8988T (cell line): ENCODE measurements at places on chromosomes 6 and 20.
A peak's percentile ranks its signal among the peaks of the same experiment; 100 is the strongest.

DNA sequence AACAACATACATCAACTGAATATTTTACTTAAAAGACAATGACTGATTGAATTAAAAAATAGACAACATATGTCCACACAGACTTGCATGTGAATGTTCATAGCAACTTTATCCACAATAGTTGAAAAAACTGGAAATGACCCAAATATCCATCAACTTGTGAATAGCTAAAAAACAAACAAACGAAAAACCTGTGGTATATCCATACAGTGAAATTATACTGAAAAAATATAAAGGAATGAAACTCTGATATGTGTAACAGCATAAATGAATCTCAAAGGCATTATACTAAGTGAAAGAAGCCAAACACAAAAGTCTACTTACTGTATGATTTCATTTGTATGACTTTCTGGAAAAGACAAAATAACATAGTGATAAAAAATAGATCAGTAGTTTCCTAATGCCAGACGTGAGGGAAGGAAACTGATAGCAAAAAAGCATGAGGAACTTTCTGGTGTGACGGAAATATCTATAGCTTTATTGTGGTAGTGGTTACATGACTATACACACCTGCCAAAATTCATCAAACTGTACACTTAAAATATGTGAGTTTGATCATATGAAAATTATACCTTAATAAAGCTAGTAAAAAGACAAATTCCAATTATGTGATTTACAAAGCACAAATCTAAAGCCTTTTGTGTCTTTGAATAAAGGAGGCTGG, 123.2 kb downstream of the BACH2 start:
- no peak for DNase-seq

- no peak for DNase-seq
These were observed 98.4 kb downstream of the ESR1 start for GRCh38 chr6:151905854-151906253.

DNA sequence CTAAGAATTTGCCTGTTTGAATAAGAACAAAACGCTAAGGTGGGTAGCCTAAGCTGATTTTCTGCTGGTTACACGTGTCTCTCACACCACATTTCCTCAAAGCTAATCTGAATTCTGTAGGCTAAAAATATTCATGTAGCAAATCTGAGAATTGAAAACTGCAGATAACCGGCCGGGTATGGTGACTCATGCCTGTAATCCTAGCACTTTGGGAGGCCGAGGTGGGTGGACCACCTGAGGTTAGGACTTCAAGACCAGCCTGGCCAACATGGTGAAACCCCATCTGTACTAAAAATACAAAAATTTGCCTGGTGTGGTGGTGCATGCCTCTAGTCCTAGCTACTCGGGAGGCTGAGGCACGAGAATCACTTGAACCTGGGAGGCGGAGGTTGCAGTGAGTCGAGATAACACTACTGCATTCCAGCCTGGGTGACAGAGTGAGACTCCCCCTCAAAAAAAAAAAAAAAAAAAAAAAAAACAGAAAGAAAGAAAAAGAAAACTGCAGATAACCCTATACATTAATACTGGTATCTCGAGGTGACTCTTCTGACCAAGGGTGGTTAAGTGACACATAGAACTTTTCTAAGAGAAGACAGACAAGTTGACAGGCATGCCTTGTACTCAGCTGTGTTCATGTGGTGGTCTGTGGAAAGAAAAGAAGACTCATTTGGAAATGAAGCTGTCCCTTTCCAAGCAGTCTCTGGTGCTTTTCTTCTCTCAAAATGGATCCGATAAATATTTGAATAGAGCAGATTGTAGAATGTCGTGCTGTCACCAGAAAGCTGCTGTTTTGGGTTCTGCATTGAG, 24.7 kb upstream of the ASXL1 start:
- DNase-seq: no peak

GRCh38 chr20:12252793-12253192, 335.1 kb downstream of the BTBD3 start:
- DNase-seq: no peak

- no peak for DNase-seq
These were observed 77.7 kb downstream of the GRM1 start for GRCh38 chr6:146106532-146106931.

DNA sequence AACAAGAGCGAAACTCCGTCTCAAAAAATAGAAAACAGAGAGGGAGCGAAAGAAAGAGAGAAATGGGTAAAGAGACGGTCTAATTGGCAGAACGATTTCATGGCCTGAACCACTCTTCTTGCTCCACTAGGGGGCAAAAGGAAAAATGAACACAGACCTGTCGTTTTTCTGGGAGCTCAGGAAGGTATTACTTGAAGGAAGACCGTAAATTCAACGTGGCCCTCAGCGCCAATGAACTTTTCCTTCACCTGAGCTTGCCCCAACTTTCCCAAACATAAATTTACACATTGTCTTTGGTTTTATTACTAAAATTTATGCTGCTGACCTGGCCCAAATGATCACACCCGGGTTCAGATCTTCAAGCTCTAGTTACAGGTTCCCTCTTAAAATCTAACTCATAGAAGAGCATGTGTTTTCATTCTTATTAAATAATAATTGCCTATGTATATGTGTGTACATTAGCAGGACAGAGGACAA, 67.3 kb downstream of the ATP9A start:
- DNase-seq: peak; percentile 64

GRCh38 chr6:82205930-82206392, 41.6 kb downstream of the IBTK start:
- no peak for DNase-seq

DNA sequence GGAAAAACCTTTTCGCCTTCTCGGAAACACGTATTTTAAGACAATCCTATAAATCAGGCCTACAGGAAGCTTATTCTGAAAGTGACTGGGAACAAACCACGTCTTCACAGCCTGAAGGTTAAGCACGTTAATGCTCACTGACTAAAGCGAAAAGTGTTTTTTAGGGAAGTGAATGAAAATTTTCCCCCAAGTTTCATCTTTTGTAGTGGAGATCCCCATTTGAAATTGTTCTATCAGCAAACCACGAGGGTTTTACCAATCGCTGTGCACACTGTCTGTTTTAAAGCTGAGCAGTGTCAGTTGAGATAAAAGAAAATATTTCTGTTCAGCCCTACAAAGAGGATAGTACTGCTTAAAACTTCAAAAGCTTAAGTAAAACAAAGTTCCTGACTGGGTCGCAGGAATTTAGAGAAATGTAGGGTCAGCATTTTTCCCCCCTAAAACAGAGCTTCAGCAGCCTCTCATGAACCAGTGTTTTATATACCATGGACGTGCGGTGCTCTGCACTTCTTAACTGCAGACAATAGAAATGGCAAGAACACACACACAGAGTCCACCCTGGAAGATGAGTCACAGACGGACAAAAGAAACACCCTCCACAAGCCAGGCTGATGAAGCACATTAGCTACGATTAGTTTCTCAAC, 34.9 kb downstream of the SLC22A23 start:
- no peak for DNase-seq

DNA sequence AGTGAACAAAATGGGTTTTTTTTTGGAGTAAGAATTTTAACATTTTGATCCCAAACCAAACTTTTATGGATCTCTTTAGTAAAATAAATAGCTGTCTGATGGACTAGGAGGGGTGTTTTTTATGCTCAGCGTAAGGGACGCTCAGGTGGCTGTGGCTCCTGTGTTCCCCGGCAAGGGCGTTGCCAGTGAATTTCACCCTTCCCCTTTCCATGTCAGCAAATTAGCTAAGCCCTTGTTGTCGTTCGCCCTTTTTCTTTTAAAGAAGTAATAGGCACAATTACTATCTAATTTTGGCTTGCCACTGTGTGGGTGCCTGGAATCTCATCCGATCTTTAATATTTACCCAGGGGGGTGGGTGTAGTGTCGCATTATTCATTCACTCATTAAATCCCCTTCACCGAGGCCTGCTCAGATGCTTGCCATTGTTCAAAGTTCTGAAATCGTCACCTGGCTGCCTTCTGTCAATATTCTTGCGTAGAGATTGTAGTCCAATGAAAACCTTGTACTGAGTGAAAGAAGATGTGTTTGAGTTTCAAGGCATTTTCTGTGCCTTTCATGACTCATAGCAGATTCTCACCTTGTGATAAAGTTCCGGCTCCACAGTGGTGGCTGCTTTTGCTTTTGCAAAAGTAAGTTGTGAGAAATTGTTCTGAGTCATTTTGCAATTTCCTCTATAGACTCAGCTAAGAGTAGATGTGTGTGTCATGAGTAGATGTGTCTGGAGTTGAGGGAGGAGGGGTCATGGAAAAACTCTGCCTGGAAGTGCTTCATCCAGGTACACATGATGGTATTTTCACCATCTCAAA, 40.0 kb upstream of the CLDN20 start:
- DNase-seq: peak; percentile 42

DNA sequence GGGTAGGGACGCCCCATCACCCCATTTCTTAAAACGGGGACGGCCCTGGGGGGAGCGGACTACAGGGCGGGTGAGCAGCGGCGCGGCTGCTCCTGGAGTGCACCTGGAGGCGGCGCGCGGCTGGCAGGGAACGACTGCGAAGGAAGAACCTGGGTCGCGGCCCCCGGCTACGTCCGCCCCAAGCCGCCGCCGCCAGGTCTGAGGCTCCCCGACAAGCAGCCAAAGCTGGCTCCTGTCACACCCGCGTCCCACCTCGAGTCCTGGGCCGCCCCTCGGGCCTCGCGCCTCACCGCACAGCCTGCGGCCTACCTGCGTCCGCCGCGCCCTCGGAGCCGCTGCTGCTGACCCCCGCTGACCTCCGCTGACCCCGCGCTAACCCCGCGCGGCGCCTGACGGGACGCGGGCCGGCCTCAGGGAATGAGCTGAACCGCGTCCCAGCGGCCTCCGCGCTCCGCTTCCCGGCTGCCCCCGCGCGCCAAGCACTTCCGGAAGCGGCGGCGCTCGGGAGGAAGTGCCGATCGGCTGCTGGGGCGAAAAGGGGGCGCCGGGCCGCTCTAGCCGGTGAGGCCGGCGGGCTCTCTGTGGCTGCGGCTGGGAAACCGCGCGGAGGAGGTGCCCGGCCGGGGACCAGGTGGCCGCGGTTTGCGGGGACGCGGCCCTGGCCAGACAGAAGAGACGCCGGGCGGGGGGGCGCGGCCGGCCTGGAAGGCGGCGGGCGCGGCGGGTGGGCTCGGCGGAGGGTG, at the start of the genes ARFRP1 and ZGPAT:
TSS of gene ARFRP1 (minus strand) at position 419 of the 743 bp plus-strand sequence. CDS start 885 bp downstream, outside the sequence.
TSS of gene ZGPAT (plus strand) at position 482 of the 743 bp plus-strand sequence. CDS start 542 bp downstream, outside the sequence.
- DNase-seq: peak; percentile 94

DNA sequence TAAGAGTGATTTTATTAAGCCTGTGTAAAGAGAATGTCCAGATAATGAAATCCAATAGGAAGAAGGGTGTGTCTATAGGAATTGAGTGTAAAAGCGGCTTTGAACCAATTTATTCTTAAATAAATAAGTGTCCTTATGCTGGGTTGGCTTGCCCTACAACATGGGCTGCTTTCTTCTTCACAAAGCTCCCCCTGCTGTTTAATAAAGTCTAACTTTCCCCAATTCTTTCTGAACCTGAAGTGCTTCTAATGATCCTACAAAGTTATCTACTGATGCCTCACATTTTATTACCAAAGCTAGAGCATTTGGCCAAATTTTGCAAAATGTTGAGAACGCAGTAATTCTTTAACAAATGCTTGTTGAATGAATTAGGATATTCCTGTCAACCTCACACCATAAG, 36.3 kb upstream of the SIRT5 start:
- DNase-seq: peak; percentile 43

DNA sequence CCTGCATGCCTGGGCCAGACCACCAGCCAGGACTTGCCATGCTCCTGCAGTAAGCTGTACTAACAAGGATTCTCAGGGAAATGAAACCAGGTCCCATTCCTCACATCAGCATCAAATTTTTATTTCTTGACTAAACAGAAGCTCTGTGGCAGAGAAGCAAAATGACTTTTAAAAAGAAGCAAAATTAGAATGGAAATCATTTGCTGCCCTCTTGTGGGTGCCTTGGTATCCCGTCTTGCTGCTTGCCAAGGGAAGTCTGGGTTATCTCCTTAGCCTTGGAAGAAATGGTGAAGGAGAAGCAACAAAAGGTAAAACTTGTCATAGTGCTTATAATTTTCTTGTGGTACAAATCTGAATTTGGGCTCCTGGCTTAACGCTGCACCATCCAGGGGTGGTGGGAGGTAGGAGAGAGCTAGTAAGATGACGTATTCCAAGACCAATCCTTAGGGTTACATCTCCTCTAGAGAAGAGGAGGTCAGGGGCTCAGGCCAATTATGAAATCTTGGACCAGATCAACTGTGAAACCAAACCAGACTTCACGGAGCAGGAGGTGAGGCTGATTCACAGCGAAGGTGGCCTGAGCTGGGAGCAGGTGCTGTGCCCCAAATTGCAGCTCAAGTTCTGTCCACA, 107.5 kb downstream of the FAXC start:
- peak; percentile 14 for DNase-seq

DNA sequence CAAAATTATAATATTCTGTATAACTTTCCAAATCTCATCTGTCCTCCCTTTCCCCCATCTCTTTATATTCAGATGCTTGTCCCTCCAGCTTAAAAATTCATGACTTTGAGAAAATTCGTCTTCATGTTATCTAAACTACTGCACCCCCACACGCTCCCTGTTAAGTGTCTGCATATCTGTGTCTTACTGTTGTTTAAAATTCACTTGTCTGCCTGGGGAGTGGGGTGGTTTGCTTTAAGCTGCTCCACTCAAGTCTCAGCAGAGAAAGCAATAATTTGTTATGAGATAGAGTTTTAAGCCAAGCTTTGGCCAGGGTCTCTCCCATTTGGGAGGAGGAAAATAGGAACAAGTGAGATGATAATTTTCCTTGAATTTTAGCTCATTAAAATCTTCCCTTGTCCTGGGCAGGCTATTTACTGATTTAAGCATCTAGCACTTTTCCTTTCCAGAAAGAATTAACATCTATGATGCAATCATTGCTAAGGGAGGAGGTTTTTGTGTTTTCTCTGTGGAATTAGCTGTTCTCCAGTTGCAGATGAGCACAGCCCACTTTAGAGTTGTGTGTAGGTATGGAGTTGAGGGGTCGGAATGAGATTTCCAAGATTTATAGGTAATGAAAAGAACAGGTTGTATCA, 36.8 kb downstream of the MTHFD1L start:
- DNase-seq: no peak

DNA sequence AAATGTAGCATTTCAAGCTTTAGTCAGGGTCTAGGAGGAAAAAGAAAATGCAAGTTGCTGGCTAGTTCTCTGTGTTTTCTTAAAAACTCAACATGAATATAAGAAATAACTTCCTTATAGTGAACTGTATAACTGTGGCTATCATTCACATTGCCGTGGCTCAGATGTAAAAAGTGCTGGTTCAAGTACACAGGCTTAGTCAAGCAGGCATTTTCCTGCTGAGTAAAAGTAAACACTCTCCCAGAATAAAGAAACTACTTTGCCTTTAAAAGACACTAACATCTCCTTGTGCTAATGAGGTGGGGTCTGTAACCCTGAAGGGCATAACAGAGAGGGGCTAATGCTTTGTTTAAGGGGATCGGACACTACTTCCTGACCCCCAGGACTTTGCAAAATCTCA, 3.3 kb downstream of the ATP5F1E start:
- no peak for DNase-seq

- DNase-seq: no peak
These were observed 89.9 kb upstream of the SHLD1 start for GRCh38 chr20:5660346-5660745.

GRCh38 chr6:118353564-118353963, 194.5 kb upstream of the PLN start:
- DNase-seq: no peak

- DNase-seq: no peak
These were observed 414.9 kb downstream of the KIF16B start for GRCh38 chr20:16158090-16158975.

GRCh38 chr6:149046822-149047246, 270.7 kb upstream of the TAB2 start:
- no peak for DNase-seq

- no peak for DNase-seq
These were observed 48.8 kb downstream of the PRL start for GRCh38 chr6:22247916-22248482.
